NCI-H2107 (cell line): ENCODE measurements at places on chromosomes 2 and 18.
A peak's percentile ranks its signal among the peaks of the same experiment; 100 is the strongest.

DNA sequence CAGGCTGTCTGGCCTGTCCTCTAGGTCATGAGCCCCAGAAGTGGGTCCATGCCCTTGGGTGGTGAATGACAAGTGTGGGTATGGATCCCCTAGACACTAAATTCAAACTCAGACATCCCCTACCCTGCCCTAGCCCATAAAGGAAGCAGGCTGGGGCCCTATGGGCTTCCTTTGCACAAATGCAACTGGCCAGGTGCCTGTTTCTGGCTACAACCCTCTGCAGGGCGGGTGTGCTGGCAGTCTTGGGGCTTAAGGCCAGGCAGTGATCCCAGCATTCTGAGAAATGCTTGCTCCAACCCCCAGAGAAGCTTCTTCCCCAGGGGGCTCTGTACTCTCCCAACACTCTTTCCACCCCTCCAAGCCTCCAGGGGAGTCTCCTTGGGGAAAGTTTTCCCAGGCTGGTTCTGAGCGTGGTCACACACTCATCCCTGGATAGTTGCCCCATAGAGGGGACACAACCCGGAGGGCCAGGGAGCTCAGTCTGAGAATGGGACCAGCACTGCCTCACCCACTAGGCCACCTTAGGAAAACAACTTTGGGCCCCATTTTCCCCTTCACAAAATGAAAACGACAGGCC lies 16.6 kb upstream of the ASPRV1 start:
- no peak for DNase-seq

GRCh38 chr2:228016402-228016801 lies 145.0 kb downstream of the DAW1 start:
- no peak for DNase-seq

GRCh38 chr2:23803965-23804542 lies 122.9 kb downstream of the ATAD2B start:
- DNase-seq: no peak

DNA sequence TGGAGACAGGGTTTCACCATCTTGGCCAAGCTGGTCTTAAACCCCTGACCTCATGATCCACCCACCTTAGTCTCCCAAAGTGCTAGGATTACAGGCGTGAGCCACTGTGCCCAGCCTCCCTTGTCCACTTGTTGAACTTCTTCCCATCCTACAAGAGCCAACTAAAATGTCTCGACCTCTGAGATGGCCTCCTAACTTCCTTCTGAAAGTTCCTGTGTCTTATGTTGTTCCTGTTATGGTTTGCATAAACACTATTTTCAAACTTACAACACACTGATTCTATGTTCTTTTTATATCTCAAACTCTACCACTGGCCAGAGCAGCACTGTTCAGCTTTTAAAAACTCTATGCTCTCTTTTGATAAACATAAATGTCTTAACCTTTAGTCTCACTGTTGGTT lies 63.3 kb upstream of the UGP2 start:
- DNase-seq: no peak

DNA sequence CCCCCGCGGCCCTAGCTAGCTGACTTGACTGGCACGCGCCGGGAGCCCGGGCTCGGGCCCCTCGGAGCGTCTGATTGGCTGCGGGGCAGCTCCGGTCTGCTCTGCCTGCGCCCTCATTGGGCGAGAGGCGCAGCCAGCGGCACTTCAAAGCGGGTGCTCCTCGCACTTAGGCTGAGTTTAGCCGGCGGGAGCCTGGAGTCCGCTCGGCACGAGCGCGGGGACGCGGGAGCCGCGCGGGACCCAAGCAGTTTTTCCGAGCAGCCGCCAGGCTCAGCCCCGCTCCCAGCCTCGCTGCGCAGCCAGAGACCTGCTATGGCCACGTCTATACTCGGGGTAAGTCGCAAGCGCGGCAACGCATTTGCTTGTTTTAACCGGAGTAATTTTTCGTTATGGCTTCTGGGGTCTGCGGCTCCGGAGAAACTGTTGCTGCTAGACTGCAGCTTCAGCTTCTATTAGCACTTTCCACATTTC lies at the start of gene SP9:
SP9 (plus strand) TSS at position 174 of the 471 bp plus-strand sequence; CDS start at position 313, 139 bp downstream.
- peak; percentile 36 for DNase-seq

- DNase-seq: no peak
Observed at GRCh38 chr2:11658208-11659114, 11.5 kb downstream of the NTSR2 start.

DNA sequence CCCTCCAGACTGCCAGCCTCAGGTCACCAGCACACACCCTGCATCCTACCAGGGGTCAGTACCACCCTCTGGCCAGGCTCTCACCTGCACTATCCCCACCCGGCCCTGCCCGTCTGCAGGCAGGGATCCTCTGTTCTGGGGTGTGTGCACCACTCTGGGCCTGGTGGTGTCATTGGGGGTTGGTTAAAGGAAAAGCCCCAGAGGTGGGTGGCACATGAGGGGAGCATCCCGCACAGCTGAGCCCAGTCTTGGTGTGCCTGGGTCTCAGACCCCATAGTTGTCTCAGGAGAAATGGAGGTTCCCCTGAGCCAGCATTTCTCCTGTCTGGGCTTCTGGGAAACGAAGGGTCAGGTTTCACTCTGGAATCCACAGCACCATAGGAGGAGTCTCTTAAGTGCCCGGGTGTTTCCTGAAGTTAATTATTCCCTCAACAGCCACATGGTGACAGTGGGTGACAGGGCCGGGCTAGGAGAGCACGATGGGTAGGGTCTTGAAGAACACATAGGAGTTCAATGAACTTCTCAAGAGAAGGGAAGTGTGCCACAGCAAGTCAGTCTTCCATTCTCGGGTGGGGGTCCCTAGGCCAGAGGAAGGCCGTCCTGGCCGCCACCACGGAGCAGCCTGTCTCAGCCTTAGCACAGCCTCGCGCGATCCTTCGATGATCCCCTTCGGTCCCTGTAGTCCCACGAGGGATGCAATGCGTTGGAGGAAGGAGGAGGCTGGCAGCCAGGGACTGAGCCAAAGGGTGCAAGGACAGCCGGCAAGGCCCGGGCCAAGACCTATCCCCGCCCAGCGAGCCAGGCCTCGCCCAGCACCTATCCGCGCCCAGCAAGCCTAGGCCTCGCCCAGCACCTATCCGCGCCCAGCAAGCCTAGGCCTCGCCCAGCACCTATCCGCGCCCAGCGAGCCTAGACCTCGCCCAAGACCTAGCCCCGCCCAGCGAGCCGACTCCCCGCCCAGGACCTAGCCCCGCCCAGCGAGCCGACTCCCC lies 1.1 kb upstream of the FARP2 start:
- peak; percentile 70 for DNase-seq
